ENCODE measurements at places on chromosomes 7 and 10. TPM values are rescaled to one million over a fixed set of nuclear protein-coding genes. Genes with fewer than 3 reads are reported as not detected.

- ATAC-seq: no peak
Measured at GRCh38 chr10:76959111-76959510, 678.5 kb downstream of the KCNMA1 start.

DNA sequence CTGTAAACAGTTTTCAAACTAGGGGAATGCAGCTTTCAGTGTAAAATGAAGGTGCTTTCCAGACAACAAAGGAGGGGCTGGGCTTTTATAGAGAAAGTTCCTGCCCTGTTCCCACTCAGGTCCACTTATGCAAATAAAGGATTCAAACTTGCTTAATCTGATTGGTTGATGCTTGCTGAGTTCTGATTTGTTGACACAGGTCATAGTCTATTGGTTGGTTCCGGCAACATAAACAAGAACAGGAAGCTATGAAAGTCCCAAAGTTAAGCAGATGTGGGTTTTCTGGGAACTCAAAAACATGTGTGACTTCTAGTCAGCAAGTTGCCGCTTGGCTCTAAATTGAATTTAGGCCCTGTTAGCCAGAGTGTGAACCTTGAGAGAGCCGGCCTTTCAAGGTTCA lies 194.2 kb upstream of the SVIL start:
- ATAC-seq: peak; percentile 52

SPDYE1 gene
- not detected for total RNA-seq

- no peak for ATAC-seq
Measured at GRCh38 chr10:91924212-91925021, 847 bp downstream of the BTAF1 start.

RAB18 gene
- total RNA-seq: 78.1 TPM

ATOH7 gene
- not detected for total RNA-seq

DNA sequence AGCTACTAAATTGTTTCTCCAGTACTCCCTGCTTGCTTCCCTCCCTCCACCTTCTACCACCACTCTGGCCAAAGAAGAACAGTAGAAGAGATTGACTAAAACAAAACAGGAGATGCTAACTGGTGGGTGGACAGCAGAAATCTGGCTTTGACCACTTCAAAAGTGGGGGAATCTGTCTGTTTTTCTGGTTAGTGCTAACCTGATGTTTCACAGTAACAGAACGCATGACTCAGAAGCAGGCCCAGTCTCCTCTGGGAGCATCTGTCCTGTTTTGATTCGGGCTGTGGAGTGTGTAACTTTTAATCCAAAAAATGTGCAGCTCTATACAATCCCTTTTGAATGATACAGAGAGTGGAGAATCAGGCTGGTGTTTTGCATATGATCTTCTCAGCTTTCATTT lies 32.7 kb upstream of the ZNF438 start:
- ATAC-seq: no peak

GRCh38 chr10:29532256-29532878 lies 102.4 kb downstream of the SVIL start:
- no peak for ATAC-seq

TMEM130 gene
- total RNA-seq: not detected

DNA sequence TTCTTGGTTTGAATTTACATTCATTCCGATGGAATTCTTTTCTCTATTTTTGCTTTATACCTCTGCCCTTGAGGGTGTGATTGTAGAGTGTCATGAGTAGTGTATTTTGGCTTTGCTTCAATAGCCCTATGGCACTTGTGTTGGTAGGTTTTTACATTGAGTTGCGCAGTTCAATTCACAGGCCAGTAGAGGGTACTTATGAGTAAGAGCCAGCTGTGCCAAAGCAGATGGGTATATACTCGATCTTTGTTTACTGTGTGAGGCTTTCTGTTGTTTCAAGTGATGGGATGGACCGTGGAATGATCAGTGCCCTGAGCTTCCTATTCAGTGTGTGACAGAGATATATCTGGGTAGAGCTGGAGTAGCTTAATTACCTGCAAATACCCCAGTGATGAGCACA lies 4.3 kb upstream of the AKR1C3 start:
- ATAC-seq: no peak

IL6 gene
- 2.1 TPM for total RNA-seq

- ATAC-seq: no peak
Measured at GRCh38 chr10:51804866-51805265, 105.5 kb upstream of the CSTF2T start.

DNA sequence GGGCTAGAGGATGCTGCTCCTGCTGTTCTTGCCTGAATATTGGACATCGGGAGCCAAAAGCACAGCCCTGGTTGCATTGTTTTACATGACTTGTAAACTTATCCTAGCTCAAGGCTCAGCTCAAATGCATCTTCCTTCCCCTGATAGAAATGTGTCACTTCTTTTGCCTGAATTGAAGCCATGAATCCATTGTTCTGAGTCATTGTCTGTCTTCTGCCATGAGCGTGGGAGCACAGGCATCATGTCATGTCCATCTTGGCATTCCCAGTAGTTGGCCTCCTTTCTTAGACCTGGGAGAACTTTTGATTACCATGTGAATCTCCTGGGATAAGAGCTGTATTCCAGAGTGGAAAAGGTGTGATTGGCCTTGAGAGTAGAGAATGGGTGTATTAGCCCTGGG lies 54.1 kb upstream of the OPN4 start:
- ATAC-seq: no peak

GRCh38 chr7:22255342-22255741 lies 101.6 kb downstream of the RAPGEF5 start:
- peak; percentile 66 for ATAC-seq

- ATAC-seq: no peak
Measured at GRCh38 chr7:42263971-42264370, 27.0 kb upstream of the GLI3 start.

GRCh38 chr7:22093936-22094335 lies 148.2 kb upstream of the CDCA7L start:
- no peak for ATAC-seq

DNA sequence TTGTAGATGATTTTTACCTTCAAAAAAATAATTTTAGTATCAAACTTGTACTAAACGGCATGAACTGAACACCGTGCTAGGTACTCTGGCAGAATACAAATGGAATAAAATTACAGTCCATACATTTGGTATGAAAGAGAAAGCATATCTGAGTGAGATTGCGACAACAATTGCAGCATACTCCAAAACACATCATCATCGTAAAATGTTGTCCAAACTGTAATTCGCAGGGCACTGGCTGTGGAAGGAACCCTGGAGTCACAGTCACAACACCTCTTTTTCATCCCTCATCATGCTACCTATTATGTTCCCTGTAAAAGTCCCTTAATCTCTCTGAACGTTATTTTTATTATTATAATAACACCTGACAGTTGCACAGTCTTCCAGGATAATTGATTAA lies 13.5 kb downstream of the CREM start:
- ATAC-seq: no peak

DNA sequence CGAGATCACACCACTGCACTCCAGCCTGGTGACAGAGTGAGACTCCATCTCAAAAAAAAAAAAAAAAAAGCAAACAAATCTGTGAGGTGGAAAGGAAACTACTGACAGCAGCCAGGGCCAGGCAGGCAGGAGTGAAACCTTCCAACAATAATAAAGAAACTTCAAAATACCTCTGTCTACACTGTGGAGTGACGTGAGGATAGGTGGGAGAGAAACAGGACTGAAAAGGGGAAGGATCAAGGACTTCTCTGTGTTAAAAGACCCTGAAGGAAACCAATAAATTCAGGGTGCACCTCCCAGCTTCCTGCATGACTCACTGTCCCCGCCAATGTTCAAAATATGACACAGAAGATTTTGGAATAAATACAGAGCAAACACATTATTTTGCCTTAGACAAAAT lies 82.9 kb downstream of the KIAA1549 start:
- ATAC-seq: peak; percentile 92

GRCh38 chr7:124784879-124785818 lies 19.6 kb upstream of the GPR37 start:
- no peak for ATAC-seq

- ATAC-seq: peak; percentile 80
Measured at GRCh38 chr10:67837541-67838314, at the start of gene DNAJC12. Gene DNAJC12, minus strand, starts transcription at chr10:67838188. Its CDS starts 177 bp downstream, at chr10:67838011.

EPHA1 gene
- total RNA-seq: 1.8 TPM

DNA sequence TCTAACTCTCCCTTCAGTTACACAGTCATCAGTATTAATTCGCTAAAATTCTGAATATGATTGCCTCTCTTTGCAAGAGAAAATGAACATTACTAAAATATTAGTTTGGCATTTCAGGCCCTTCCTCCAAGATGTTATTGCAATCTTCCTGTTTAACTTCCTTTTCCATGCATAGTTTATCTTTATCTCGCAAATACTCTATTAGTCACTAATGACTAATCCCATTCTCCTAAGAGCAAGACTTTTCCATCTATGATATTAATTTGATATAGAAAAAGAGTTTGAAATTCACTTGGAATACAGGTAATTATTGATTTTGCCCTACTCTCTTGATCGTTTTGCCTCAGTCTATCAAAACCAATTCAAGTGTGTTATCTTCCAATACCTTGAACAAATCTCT lies 41.8 kb upstream of the SEMA3A start:
- no peak for ATAC-seq

DNA sequence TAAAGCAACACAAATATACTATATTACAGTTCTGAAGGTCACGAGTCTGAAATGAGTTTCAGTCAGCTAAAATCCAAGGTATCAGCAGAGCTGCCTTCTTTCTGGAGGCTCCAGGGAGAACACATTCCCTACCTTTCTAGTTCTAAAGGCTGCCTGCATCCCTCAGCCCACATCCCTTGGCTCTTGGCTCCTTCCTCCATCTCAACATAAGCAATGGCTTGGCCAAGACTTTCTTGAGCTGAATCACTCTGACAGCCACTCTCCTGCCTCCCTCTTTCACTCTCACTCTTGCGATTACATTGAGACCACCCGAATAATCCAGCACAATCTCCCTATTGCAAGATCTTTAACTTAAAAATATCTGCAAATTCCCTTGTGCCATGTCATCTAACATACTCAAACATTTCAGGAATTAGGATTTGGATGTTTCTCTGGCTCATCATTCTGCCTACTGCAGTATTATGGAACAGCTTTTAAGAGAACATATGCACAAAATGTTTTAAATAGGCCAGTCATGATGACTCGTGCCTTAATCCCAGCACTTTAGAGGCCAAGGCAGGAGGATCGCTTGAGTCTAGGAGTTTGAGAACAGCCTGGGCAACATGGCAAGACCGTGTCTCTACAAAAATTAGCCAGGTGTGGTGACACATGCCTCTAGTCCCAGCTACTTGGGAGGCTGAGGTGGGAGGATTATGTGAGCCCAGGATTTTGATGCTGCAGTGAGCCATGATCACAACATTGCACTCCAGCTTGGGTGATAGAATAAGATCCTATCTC lies 144.2 kb upstream of the VSTM2A start:
- ATAC-seq: peak; percentile 73

- ATAC-seq: no peak
Measured at GRCh38 chr7:106138776-106139175, 26.7 kb upstream of the SYPL1 start.

GRCh38 chr10:91316486-91316885 lies 93.7 kb upstream of the HECTD2 start:
- ATAC-seq: no peak
